ENCODE measurements at places on chromosomes 13 and 19.
A peak's percentile ranks its signal among the peaks of the same experiment; 100 is the strongest.

GRCh38 chr13:78867655-78868054 lies 208.7 kb upstream of the OBI1 start:
- no peak for DNase-seq

GRCh38 chr13:33202644-33203169 lies 82.8 kb downstream of the STARD13 start:
- no peak for DNase-seq

DNA sequence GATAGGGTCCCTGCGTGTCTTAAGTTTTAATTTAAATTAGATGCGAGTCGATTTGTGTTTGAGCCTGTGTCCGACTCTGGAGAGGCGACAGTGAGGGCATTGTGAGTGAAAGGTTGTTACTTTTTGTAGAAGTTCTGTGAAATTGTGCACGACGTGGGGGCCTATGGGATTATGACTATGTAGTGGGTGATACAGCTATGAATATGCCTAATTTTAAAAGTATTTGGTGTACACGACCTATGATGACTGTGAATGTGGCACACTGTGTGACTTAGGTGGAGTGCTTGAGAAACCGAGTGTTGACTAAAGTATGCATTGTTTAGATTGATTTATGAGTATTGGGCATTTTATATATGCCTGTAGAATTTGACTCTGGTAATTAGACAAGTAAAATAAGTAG lies 646 bp downstream of the ZNF567 start:
- no peak for DNase-seq

GRCh38 chr13:91962946-91963345 lies 564.5 kb downstream of the GPC5 start:
- DNase-seq = no peak

DNA sequence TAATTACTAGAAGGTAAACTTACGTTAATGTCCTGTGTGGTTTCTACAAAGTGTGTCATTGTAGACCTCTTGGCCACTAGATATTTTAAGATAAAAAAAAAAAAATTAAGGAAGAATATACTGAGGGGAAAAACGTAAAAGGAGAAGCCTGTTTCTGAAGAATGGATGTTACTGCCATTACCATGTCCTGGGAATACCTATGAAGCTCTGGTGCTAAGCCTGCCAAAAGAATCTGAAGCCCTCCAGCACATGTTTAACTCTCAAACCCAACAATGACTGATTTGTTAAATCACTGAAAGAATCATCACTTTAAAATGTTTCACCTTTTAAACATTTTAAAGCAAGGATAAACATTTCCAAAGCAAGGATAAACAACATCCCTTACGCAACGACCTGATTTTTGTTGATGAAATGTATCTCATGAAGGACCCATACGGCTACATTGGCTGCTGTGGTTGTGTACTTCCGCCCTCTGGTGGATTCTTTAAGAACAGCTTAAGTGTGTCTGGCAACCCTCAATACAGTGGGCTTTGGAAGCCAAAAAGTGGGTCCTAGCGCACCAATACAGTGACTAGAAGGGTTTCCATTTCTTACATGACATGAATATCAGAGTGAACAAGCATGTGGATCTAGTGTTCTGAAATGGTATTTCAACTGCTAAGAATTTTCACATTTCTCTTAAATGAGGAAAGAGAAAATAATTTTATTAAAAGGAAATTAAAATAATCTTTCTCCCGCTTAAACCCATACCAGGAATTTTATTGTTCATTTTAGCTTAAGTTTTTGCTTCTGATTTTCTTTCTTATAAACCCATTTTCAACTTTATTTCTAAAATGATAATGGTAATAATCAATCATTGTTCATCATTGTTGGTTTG lies 74.5 kb upstream of the RAP2A start:
- peak; percentile 19 for DNase-seq

- DNase-seq = no peak
These were observed 45.8 kb upstream of the RCBTB2 start for GRCh38 chr13:48578516-48579164.

DNA sequence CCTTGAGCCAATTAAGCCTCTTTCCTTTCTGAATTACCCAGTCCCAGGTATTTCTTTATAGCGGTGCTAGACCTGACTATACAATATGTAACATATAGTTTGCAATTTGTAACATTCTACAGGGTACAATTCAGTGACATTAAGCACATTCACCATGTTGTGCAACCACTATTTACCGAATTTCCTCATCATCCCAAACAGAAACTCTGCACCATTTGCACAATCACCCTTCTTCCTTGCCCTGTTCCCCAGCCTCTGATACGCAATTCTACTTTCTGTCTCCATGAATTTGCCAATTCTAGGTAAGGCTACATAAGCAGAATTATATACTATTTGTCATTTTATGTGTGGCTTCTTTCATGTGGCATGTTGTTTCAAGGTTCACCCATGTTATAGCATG lies 13.7 kb upstream of the SIGLEC10 start:
- no peak for DNase-seq
